AG20443 (cell line): ENCODE measurements at places on chromosomes 12 and 14.
A peak's percentile ranks its signal among the peaks of the same experiment; 100 is the strongest.

DNA sequence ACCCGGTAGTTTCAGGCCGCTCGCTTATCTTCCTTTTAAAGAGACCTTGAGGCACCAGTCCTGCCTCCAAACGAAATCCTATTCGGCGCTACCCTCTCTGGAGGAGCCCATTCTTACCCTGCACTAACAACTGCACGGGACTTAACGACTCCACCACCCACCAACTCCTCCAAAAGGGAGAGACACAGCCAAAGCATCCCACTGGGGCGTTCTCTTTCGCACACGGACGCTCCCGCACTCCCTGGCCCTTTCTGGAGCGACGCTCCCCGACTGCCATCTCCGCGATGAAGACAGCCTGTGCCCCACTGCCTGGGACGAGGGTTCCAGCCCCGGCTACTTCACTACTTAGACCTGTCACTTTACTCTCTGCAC lies 650 bp downstream of the GALC start:
- DNase-seq: no peak

GRCh38 chr14:102602421-102603292 lies 10.2 kb downstream of the RCOR1 start:
- DNase-seq: no peak

DNA sequence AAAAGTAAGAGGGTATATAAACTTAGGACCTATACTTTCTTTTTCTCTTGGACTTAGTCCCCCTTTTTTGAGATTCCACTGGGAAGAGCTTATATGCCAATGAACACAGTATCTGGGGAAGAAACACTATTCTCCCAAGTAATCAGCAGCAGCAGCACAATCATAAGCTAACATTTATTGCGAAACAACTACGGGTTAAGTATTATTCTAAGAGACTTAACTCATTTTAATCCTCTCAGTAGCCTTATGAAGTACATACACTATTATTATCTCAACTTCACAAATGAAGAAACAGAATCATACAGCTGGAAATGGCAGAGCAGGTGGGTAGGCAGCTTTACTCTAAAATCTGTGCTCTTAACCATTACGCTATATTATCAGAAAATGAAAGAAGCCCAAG lies 27.9 kb downstream of the BAZ2A start:
- no peak for DNase-seq

DNA sequence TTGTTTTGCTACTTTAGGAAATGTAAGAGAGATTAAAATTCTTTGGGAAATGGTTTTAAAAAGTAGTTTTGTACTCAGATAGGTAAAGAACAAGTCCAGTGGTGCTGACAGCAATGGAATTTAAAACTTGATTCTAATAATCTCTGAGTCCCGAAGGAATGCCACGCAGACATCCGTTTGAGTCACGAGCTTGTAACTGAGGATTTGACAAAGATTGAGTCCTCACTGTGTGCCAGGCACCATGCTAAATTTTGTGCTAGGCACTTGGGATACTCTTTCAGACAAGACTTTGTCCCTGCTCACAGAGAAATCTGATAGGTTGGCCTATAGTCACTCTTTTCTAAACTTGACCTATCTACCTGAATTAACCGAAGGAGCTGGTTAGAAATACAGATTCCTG lies 12.7 kb downstream of the FLRT2 start:
- no peak for DNase-seq

DNA sequence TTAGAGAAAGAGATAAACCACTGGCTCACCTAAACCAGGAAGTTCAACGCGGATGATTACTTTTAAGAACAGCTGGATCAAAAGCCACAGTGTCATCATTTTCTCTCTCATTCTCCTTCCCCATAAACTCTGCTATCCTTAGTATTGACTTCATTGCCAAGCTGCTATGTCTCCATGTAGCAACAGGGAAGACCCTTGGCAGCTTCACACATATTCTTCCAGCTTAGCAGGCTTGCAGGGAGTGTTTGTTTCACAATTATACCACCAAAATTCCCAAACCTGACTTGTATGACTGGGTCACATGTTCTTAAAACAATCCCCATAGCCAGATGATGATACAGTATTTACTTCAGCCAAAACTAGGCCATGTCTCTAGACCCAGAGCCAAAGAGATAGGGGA lies 235.5 kb downstream of the PAWR start:
- DNase-seq: no peak

GRCh38 chr12:123150744-123151456 lies at the start of gene PITPNM2:
TSS of gene PITPNM2 (minus strand) at chr12:123151090. CDS start at chr12:123034590, 116,500 bp downstream.
- peak; percentile 94 for DNase-seq

- DNase-seq: peak; percentile 53
Measured at GRCh38 chr14:20836668-20837338, 34.2 kb upstream of the RNASE1 start.

GRCh38 chr12:120798696-120799095 lies 73.1 kb downstream of the ACADS start:
- DNase-seq: no peak

GRCh38 chr14:23551266-23552028 lies at the start of gene ZFHX2:
TSS of gene ZFHX2 (minus strand) at chr14:23551765. CDS start at chr14:23535325, 16,440 bp downstream.
- peak; percentile 81 for DNase-seq

DNA sequence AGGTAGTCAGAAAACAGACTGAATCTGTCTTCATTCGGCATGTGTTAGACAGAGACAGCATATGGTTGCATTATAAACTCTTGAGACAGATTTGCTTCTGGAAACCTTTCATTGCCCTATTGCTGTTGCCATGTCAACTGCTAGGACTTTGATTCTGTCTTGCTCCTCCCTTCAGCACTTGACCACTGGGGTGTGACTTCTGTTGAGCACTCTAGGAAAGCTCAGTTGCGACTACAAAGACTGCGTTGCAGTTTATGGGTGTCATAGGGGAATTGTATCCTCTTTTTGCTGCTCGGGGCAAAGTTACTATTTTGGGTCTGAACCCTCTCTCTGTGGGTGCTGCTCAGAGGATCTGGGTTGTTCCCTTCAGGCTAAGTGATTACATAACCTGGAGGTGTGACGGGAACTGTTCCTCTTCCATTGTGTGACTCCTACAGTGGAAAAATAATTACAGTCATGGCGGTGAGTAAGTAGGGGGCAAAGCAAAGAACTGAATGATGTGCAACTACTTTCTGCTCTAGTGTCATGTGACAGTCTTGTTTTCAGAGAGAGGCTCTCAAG lies 44.3 kb upstream of the TRIM9 start:
- no peak for DNase-seq

DNA sequence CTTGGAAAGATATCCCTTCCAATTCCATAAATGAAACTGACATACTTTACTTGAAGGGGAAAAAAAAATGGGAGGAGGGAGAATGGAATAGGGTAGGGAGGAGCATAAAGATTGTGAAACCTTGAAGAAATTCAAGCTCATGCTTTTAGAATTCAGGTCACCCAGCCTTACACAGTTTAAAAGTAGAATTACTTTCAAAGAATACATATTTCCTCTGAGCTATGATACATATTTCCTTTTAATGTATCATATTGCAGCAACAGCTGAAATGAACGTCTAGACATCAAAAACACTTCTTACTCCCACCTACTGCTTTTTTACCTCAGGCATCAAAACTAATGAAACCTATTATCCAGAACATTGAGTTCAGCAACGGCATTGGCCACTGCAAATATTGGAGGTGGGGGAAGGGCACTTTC lies 156.0 kb downstream of the MED13L start:
- peak; percentile 29 for DNase-seq

DNA sequence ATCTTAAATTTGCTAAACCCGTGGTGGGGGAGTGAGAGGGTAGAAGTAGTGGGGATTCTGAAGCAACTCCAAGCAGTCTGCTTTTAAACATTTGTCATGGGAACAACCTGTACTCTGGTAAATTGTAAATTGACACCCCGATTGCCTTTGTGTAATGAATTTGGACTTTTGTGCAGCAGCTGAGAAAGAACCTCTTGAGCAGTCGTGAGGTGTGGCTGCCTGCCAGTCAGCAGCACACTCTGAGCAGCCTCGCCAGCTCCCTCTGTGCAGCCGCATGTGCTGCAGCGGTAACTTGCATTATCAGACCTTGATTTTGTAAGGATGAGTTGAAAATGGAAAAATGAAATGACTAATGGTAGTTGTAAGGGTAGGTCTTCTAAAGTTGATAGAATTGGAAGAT lies 74.3 kb downstream of the SUSD6 start:
- peak; percentile 60 for DNase-seq

- DNase-seq: no peak
Measured at GRCh38 chr14:55869397-55870049, 248.7 kb upstream of the PELI2 start.

- no peak for DNase-seq
Measured at GRCh38 chr14:42523666-42524065, 917.0 kb downstream of the LRFN5 start.

DNA sequence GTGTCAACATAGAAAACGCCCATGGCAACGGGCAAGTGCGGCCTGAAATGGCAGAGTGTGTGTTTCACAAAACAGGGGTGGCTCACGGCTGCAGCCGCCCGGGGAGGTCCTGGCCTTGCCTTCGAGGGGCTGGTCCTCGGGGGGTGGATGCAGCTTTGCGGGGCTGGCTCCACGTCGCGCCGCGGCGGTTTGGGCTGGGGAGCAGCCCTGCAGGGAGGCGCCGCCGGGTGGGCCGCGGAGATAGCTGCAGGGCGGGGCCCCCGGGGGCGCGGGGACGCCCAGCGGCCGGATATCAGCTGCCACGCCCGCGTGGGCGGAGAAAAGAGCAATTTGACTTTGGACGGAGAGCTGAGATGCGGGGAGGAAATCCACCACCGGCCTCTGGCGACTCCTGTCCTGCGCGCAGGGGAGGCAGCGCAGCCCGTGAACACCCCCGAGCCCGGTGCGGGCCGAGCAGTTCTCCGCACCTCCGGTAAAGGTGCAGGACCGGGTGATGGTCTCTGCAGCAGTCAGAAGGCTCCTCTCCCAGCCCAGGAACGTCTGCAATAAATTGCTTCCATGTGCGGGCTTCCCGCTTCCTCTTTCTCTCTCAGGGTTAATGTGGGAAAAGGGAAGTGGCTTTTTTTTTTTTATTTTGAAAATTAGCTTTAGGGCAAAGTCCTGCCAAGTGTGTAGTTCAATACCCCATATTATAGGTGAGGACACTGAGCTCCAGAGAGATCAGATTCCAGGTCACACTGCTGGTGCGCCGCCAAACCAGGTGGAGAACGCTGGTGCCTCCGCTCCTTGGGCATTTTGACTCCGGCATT lies 110.5 kb downstream of the ARF6 start:
- peak; percentile 87 for DNase-seq

DNA sequence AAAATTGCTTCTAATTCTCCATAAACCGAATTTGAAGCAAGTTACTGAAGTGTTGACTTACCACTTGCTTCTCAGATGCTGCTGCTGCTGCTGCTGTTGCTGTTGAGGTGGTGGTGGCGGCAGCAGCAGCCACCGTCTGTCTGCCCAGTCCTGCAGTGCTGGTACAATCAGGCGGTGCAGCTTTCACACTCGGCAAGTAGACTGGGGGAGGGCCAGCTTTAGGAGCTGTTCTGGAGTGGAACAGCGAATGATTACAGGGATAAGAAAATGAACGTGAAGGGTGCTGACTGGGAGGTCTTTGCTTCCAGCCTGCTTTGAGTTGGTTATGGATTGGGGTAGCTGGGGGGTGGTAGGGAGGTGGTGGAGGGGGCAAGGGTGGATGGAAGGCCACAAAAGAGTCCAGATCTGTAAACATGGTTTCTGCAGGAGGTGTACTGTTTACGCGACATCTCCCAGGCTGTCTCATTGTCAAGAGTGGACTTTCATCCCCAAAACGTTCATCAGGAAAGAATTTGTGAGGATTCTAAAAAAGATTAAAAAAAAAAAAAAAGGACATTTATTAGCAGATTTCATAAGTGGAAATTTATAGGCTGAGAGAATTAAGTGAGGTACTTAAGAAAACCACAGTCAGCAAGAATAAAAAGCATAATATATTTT lies 38.8 kb downstream of the UBR7 start:
- no peak for DNase-seq

DNA sequence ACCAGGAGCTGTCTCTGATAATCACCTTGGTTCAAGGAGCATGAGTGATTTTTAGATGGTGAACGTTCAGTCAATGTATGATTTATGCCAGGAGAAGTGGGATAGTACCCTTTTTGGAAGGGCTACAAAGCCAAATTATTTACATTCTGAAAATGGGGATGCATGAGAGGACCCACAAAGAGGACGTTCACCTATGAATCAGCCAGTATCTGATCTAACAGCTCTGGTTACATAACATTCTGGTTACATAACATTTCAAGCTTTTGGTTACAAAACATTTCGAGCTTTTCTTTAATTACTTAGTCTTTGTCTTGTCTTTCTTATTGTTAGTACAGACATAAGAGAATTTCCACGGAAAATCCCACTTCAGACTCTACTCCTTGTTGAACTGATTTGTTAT lies 68.8 kb downstream of the SLCO1A2 start:
- no peak for DNase-seq

GRCh38 chr14:89435492-89435891 lies 18.5 kb upstream of the FOXN3 start:
- DNase-seq: no peak

DNA sequence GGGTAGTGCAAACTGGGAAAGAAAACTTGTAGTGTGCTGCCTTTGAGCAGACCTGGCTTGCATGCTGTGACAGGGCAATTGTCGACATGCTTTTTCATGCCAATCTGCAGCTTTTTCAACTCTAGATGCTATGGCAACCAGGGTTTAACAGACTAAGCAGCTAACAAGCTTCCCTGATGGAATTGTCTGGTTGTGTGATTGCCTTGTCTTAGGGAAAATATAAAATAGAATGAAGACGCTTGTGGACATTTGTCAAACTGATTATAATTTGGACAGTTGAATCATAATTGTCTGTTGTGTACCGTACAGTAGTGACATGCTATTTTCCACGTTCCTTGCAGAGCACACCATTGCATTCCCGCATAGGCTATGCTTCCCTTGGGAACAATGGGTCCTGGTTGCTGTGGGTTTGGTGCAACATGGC lies 113.0 kb downstream of the FOXG1 start:
- DNase-seq: no peak

GRCh38 chr14:24784981-24785380 lies 151.0 kb upstream of the GZMB start:
- DNase-seq: no peak

GRCh38 chr12:94372461-94372860 lies 87.2 kb downstream of the CEP83 start:
- no peak for DNase-seq

GRCh38 chr14:78666336-78667056 lies 496.3 kb downstream of the NRXN3 start:
- DNase-seq: no peak

GRCh38 chr14:79573486-79573885 lies 637.8 kb downstream of the DIO2 start:
- DNase-seq: no peak

GRCh38 chr12:88579601-88580050 lies 645 bp downstream of the KITLG start:
- peak; percentile 68 for DNase-seq

- no peak for DNase-seq
Measured at GRCh38 chr12:49041881-49042484, 18.6 kb downstream of the KMT2D start.

GRCh38 chr12:24742378-24742777 lies 206.5 kb downstream of the BCAT1 start:
- no peak for DNase-seq

DNA sequence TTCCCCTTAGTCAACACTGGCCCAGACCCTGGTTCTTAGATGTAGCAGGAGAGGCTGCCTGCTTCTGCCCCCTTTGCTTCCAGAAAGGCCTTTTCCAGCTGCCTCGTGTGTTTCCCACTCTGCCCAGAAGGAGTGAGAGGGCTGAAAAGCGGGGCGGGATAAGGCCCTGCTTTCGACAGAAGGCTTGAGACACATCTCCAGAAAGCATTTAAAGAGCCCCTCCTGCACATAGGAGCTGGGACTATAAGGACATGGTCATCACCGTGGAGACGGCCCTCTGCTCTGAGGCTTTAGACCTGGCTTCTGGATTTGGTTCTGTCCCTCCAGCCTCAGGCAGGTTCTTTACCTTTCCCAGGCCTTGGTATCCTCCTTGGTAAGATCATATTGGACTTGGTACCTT lies 11.9 kb downstream of the CALM1 start:
- DNase-seq: no peak

GRCh38 chr14:55926007-55926406 lies 192.2 kb upstream of the PELI2 start:
- no peak for DNase-seq
